ENCODE measurements at places on chromosomes 4 and X. TPM values are rescaled to one million over a fixed set of nuclear protein-coding genes. Genes with fewer than 3 reads are reported as not detected.

The SLC6A14 gene
- 6.2 TPM for total RNA-seq

The ANK2 gene
- total RNA-seq = 36.7 TPM

The APELA gene
- total RNA-seq = 0.73 TPM

The USP26 gene
- not detected for total RNA-seq

The ASMT gene
- not detected for total RNA-seq

Measured in breast epithelium (tissue), 4 donors.